Fibroblast of skin of right quadriceps (primary cell): ENCODE measurements at places on chromosomes 2 and 18.

- no peak for DNase-seq
These were observed 24.8 kb downstream of the CYRIA start for GRCh38 chr2:16640867-16641266.

DNA sequence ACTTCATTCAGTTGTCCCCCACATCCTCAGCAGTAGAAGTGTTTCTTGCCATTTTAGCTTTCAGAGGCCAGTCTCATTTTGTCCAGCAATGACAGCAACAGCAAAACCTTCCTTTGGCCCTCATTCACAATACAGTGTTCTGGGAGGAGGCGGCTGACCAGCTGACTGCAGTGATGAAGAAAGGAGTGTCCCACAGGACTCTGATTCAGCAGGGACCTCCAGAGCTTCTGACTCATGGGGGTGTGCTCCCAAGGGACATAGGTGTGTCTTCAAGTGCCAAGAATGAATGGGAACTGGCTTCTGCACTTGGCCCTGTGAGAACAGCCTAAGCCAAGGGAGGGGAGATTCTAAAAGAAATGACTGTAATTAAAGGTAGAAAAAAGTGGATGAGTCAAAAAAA lies 147.0 kb upstream of the PELI1 start:
- DNase-seq, result peak; percentile 55

- no peak for DNase-seq
These were observed 183.0 kb upstream of the REV1 start for GRCh38 chr2:99672766-99673350.

DNA sequence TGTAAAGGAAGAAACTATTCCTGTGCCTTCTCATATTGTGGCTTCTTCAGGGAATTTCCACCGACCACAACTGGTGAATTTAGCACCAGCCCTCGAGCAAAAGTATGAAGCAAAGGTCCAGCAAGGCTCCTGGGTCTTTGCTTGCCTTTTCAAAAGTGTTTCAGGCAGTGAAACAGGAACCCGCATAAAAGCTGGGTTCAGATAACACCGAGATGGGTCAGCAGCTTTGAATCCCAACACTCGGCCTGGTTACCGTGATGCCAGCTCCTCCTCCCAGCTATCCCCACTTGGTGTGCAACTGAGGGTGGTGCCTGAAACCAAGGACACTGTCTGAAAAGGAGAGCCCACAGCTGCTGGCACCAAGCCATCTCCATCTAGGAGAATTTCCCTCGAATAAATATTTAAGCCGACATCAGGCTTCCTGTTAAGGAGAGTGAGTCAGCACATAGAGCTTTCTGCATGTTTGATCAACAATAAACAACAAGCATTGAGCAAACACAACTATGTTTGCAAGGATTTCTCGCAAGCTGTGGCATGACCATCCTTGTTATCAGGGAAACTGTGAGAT lies 69.5 kb downstream of the ANTXR1 start:
- peak; percentile 83 for DNase-seq

DNA sequence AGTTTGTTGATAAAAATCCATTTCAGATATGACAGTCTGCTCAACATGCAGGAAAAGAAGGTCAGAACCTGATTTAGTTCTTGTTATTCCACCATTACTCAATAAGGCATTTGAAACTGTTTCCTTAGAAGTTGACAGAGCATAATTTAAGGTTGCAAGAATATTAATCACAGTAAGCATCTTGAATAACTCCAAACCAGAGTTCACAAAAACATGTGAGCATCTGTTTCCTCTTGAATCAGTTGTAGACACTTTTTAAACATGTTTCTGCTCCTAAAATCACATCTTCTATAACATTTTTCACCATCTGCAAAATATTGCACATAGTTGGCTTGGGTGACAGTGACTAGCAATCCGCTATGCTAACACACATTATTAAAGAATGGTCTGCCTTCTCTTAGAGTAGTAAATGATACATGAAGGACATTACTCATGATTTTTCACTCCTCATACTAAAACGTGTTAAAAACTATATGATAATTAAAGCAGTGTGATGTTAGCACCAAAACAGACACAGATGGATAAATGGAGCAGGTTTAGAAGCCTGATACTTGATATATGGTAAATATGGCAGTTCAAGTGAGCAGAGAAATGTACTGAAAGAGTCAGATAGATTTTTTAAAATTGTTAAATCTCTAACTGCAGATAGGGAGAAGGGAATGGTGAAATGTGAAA lies 30.3 kb downstream of the AKAIN1 start:
- DNase-seq, result no peak

DNA sequence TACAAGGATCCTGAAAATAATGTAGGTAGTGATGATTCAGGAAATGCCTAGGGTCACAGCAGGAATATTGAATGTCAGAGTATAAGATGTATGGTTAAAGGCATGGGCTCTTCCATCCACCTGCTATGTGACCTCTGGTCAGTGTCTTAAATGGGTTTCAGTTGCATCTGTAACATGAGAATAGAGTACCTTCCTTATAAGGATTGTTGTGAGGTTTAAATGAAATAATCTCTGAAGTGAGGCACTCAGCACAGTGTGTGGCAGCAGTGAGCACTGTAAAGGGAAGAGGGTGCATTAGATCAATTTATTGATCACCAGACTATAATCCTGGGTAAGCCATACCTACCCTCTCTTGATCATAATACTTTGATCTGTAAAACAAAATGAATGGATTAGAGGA lies 319.1 kb downstream of the SLC4A3 start:
- DNase-seq, result no peak

DNA sequence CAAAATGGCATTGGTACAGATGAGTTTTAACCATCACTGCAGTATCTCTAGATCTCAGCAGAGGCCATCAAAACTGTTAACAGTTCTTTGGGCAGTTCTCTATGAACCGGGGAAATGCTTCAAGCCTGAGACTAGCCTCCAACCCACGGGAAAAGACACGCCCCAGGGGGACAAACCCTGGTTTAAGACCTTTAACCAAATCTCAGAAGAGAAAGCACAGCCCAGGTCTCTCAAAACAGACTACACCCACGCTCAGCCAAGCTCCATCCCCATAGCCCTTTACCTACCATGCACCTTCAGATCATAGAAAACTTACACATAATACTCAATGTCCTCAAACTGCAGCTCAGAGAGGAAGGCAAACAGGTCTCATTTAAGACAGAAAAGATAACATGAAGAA lies 78.3 kb downstream of the TMEM163 start:
- no peak for DNase-seq

GRCh38 chr2:241133436-241133820 lies 15.8 kb downstream of the PASK start:
- DNase-seq, result no peak

DNA sequence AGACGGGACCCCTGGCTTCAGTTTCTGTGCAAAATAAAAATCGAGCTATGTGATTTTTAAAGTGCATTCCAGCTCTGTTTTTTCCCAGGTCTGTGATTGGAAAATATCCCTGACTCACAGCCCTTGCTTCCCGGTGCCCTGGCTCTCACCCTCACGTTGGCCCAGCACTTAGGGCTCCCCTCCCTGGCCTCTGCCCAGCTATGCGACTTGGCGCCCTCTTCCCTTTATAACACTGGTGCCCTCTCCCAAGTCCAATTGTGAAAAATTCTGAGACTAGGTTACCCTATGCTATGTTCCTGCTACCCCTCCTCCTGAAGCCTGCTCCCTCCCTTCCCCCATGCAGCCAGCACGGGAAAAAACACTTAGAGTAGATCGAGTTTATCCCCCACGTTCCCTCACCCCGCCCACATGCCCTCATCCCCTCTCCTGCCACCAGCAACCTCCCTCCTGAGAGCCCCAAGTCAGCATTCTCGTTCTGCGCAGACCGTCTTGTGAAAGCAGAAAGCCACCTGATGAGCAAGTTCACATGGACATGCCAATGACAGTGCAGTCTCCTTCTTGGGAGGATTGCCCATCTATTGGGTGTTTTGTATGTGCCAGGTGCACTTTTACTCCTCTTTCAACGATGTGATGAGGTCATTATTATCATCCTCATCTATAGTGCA lies 228.8 kb downstream of the VAPA start:
- peak; percentile 54 for DNase-seq

GRCh38 chr2:219459460-219460311 lies 25.0 kb downstream of the SPEG start:
- peak; percentile 40 for DNase-seq

DNA sequence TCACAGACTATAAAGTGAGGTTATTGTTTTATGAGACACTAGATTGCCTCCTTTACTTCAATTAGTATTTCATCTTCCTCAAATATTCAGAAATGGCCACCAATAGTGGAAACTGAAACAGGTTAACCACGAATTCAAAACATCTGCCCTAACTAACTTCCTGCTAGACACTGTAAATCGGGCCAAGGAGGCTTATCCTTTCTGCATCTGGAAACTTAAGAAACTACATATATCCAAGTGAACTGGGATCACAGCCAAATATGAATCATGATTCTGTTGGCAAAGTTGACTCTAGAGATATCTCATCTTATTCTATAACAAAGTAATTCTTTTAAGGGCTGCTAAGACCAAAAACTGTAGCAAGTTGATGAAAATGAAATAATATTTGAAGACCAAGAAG lies 136.6 kb upstream of the ZC3H15 start:
- peak; percentile 76 for DNase-seq

GRCh38 chr2:119721462-119721861 lies 38.3 kb upstream of the PTPN4 start:
- DNase-seq, result no peak

GRCh38 chr2:129793431-129793902 lies 186.0 kb upstream of the RAB6C start:
- no peak for DNase-seq

DNA sequence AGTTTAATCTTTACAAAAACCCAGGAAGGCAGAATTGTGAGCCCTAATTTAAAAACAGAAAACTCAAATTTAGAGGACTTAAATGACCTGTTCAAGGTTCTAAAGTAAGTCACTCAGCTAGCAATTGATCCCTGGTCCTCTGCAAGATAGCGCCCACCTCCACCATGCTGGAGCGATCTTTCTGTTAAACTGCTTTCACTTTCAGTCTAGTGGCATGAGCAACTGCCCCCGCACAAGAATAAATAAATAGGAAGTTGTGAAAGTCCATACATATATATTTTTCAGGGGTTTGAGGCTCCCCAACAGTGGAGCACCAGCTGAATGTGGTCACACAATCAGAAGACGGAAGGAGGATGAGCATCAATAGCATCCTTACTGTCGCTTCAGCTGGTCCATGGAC lies 217.9 kb downstream of the NAPG start:
- no peak for DNase-seq

- no peak for DNase-seq
These were observed 160.5 kb downstream of the AKAIN1 start for GRCh38 chr18:5036523-5036922.

GRCh38 chr2:234025891-234026401 lies 24.6 kb upstream of the SPP2 start:
- peak; percentile 58 for DNase-seq

DNA sequence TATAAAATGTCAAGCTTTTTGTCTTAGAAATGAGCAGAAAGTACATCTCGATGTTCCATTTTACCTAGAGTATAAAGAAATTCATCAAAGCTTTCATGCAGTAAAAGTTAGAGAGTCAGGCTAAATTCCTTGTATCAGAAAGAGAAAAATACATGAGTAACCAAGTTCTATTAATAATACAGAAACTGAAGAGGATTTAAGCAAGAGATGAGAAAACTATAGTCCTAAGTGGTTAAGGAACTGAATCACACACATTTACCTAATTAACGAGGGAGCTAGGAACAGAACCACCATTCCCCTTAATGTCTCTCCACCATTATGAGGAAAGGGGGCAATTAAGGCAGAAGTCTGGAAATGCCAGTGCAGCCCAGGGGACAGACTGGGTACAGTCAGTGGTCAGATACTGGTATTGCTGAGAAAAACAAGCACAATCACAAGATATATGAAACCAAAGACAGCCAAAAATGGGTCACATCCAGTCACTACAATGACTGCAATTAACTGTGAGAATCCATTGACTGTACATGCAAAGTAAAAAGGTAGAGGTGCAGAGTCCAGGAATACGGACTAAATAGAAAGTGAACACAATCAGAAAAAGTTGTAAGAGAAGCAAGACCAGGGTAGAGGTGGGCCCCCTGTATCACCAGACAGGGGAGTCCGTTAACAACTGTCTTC lies 23.9 kb downstream of the MAP4K3 start:
- peak; percentile 29 for DNase-seq

- DNase-seq, result peak; percentile 27
These were observed 139.4 kb upstream of the SERTAD2 start for GRCh38 chr2:64792995-64793639.

- no peak for DNase-seq
These were observed 4.7 kb upstream of the STAT1 start for GRCh38 chr2:191018643-191019119.

DNA sequence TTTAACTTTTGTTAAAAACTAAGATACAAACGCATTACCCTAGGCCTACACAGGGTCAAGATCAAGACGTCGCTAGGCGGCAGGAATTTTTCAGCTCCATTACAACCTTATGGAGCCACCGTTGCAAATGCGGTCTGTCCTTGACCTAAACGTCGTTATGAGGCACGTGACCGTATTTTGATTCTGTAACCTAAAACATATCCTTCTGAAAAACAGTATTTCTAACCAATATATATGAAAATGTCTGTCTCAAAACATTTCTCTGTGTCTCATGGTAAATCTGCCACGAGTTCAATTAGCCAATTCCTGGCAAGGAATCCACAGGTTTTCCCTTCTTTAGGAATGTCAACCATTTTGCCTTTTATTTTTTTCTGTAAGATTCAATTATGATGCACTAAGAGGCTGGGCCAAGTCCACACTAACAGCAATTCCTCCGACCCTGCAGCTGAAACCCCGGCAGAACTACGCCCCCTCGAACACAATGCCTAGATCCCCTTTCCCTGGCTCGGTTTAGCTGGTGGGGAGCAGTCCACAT lies 1.7 kb downstream of the RTN4 start:
- DNase-seq, result peak; percentile 47

GRCh38 chr2:241390301-241391206 lies 34.5 kb downstream of the FARP2 start:
- DNase-seq, result no peak

DNA sequence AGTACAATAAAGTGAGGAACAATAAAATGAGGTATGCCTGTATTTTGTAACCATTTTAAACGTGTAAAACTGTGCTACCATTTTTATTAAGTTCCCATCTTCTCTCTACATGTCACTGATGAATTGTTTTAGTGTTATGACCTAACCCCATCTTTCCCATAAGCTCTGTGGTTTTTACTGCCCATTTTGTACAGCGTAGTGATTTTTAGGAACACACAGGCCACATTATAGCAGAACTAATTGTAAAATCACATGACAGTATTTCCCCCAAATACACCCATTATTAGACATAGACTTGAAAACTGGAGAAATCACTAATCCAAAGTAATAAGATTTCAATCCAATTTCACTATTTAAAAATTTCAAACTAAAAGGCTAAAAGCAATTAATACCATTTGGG lies 130.7 kb downstream of the TMEM247 start:
- no peak for DNase-seq

DNA sequence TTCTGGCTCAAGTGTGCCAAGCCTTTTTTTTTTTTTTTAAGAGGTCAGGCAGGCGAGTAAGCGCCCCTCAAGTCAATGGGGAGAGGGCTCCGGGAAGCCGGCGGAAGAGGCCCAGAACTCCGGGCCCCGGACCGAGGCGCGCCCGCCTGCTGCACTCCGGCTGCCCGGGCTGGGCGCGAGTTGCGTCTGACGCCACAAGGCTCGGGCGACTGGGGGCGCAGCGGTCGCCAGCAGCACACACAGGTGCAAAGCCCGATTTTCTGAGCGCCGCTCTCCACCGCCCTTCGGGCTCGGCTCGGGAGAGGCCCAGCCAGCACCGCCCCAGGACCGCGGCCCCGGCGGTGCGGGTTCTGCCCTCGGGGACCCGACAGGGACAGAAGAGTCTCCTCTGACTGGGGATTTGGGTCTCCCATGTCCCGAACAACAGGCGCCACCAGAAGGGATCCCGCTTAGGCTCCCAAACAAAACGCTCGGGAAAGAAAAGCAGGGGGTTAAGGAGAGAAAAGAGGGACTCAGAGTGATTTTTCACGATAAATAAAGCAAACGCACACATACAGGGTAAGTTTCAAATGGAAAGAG lies 787 bp downstream of the ERBB4 start:
- DNase-seq, result no peak
